Activated CD4-positive, CD25-positive, alpha-beta regulatory T cell (primary cell): ENCODE measurements at places on chromosomes 1 and 21.

GRCh38 chr1:54352755-54353154 lies 53.4 kb downstream of the SSBP3 start:
- DNase-seq: no peak

- DNase-seq: no peak
These were observed 5.0 kb downstream of the NGF start for GRCh38 chr1:115332813-115333608.

GRCh38 chr1:153750026-153750995 lies 22.5 kb downstream of the INTS3 start:
- DNase-seq: no peak

GRCh38 chr1:230386637-230387262 lies 39.4 kb downstream of the PGBD5 start:
- DNase-seq: no peak

DNA sequence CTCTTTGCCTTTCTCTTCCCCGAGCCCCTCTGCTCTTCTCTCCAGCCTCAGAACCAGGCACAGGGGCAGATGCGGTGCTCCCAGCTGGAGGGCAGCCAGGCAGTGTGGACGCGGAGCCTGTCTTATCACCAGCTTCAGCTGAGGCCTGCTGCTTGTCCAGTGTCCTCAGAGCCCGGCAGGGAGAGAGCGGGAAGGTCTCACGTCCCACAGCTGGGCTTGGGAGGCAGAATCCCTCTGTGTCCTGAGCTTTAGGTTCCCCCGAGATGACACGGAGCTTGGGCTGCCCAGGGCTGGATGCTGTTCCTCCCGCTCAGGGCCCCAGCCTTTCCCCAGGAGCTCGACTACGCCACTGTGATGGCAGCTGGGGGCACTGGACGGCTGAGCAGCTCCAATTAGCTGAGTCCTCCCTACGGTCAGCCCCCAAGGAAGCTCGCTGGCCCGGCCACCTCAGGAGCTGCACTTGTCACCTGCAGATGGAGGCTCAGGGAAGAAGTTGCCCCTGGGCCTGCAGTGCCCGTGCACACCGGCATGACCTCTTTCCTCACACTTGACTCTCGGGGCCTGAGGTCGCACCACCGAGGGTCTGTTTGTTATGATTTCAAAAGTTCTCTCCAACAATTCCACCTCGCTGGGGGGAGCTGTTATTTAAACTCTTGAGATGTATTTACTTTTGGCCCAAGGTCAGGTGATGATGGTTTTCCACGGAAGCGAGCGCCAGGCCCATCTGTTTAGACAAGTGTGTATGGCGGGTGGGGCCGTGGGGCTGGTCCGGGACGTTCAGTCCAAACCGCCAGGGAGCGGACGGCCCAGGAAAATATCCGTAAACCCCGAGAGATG lies 127.3 kb downstream of the SIK1 start:
- DNase-seq: no peak

GRCh38 chr1:236289492-236290131 lies 7.9 kb upstream of the ERO1B start:
- DNase-seq: no peak
